ENCODE measurements at places on chromosomes 11 and 22.

GRCh38 chr11:122202161-122202950, 86.3 kb upstream of the BLID start:
- no peak for DNase-seq

DNA sequence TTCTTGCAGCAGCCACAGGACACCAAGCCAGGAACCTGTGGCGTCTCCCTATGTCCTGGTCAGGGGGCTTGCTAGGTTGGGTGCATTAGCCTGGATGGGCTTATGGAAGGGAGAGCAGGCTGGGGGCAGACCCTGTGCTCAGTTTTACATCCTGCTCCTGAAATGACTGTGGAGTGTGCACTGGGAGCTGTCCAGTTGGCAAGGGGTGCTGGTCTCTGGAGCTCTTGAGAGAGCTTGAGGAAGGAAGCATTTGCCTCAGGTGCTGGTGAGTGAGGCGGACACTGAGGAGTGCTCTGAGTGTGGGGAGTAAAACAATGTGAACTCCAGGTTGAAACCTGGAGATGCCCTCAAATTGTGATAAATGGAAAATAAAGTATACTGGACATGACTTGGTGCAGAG, 3.4 kb downstream of the SCGB1D4 start:
- no peak for DNase-seq

GRCh38 chr22:41908411-41909309, 6.2 kb downstream of the SHISA8 start:
- peak; percentile 70 for DNase-seq

DNA sequence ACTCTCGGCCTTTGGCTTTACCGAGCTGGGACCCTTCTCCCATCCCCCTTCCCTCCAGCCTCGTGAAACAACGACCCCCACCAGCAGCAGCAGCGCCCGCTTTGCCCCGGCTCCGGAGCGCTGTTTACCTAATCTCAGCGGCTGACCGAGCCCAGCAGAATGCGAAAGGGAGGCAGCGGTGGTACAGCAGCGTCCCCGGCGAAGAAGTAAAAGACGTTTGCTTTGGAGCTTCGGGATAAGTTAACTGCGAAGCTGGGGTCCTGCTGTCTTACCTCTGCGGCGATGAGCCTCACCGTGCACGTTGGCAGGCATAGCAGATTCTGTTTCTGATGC, 2.0 kb upstream of the LARGE1 start:
- peak; percentile 25 for DNase-seq

GRCh38 chr22:19995611-19996339, 20.8 kb downstream of the ARVCF start:
- DNase-seq = peak; percentile 80

- DNase-seq = no peak
Observed at GRCh38 chr11:45280449-45280848, 5.7 kb downstream of the SYT13 start.

- DNase-seq = peak; percentile 53
Observed at GRCh38 chr11:116217006-116217405, 555.8 kb downstream of the BUD13 start.

GRCh38 chr11:129372609-129373488, 2.8 kb upstream of the BARX2 start:
- DNase-seq = no peak

DNA sequence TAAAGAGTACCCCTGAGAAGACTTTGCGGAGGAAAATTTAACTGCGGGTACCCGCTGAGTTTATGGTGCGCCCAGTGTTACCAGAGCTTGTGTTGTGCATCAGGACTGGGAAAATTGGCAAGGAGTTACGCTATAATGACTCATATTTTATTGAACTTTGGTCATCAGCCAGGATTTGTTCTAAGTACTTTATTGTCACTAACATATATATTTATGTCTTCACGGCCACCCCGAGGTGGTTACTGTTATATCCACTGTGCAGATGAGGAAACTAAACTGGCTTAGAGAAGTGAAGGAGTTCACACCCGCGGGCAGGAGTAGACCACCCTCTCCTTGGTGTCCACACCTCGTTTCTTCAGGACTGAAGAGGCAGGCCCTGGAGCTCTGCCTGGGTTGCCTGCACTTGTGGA, 667 bp downstream of the ACCS start:
- no peak for DNase-seq

GRCh38 chr22:47298017-47298785, 535.8 kb downstream of the TBC1D22A start:
- no peak for DNase-seq

GRCh38 chr11:6755303-6755952, 16.3 kb downstream of the OR2AG2 start:
- DNase-seq = no peak

DNA sequence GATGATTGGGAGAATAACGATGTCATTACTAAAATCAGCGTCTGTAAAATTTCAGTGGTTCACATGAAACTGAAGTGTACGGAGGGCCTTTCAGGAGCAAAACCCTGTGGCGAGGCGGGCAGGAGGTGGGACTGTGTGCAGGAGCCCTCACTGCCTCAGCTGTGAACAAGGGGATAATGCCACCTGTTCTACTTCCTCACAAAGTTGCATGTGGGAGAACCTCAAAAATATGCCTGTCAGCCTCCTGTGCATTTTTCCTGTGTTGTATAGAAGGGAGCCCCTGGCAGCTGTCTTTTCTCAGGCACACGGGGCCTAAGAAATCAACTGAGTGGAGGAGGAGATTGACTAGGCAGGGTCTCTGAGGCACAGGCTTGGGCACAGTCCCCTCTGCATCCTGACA, 43.0 kb upstream of the MYO18B start:
- DNase-seq = no peak

DNA sequence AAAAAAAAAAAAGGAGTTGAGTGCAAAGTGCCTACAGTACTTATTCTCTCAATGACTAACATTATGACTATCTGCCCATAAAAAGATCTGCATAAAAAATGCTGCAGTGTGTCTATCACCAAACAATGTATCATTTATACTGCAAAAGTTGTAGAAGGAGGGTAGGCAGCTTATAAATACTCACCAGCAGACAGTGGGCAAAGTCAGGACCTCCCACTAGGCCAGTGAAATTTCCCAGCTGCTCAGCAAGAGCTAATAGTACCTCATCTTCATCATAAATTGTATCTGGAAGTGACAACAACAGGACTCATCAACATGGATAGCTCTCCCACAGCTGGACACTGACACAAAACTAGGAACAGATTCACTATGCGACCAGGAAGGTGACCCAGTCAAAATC, 1.6 kb downstream of the PPP2R1B start:
- DNase-seq = no peak

DNA sequence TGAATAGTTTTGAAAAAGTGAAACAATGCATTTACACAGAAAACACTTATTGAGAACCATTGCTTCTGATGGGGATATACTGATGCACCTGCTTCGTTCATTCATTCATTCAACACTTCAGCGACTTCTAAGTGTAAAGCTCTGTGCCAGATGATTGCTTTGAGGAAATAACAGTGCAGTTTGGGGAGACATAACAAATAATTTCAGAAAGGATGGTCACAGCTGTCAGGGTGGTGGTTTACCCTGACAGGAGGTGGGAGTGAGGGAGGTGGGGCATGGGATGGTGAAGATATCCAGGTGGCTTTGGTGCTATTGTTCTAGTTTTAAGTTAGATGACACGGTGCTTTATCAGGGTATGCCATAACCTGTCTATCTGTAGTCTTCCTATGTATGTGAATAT, 344.1 kb downstream of the LARGE1 start:
- no peak for DNase-seq

- DNase-seq = no peak
Observed at GRCh38 chr11:35662061-35662648, 420 bp upstream of the TRIM44 start.

DNA sequence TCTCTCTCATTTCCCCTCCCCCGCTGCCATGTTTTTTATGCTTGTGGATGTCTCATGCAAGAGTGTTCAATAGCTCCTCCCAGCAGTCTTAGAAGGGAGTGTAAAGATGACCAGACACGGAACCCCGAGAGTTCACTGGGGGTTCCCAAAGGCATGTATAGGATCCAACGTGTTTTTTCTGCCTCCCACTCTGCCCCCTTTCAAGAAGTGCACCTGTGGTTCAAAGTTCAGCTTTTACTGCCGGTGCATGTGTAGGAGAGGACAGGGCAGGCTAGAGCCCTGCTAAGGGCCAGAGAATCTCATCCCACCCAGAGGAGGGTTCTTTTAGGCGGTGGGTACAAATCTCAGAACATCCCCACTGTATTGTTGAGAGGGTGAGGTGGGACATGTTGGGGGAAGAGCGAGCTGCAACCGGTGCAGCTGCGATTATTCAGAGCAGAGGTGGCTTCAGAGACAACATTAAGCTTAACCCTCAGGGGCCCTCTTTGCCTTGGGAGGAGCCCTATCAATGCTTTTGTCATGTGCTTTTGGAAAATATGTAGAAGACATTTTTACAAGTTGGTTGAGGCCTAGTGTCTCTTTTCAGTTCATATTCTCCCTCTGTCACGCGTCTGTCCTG, 14.5 kb downstream of the MIF start:
- no peak for DNase-seq

- no peak for DNase-seq
Observed at GRCh38 chr11:125140233-125140632, 24.3 kb upstream of the PKNOX2 start.

GRCh38 chr11:27330633-27331270, 32.3 kb downstream of the CCDC34 start:
- no peak for DNase-seq

DNA sequence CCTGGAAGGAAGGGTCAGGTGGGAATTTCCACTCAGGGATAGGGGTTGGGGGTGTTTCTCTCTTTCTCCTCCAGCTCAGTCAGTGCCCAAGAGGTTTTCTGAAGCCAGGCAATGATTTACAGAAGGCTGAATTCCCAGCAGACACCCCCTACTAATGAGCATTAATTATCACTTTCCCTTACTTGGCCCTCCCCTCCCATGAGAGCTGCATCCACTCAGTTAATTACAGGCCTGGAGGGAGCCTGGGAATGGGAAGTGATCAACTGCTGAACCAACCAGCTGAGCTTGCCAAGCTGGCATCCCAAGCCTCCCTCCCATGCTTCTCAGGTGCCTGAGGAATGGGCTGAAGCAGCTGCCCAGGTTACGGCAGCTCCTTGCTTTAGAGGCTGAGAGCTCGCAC, 992 bp downstream of the LGALS12 start:
- no peak for DNase-seq

GRCh38 chr22:36795633-36796032, 19.7 kb upstream of the IFT27 start:
- no peak for DNase-seq

DNA sequence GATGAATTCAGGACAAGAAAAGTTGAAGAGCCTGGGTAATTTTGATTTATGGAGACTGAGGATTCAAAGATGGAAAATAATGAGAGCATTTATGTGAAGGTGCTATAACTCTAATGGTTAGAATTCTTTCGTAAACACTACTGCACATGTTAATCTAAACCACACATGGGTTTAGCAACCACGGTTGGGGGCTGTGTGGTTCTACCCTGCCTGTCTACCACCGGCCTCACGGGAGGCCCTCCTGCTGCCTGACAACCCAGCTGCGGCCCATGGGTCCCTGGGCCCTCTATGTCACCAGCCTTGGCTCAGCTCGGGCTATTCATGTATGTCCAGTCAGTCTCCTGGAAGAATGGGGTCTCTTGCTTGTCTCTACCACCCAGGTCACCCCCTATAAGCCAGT, 68.5 kb upstream of the ARFGAP3 start:
- no peak for DNase-seq

- DNase-seq = no peak
Observed at GRCh38 chr11:79397252-79397651, 43.6 kb downstream of the TENM4 start.

Measured in upper lobe of left lung (tissue), 6 donors.